ENCODE measurements at places on chromosomes 11 and 22. TPM values are rescaled to one million over a fixed set of nuclear protein-coding genes. Genes with fewer than 3 reads are reported as not detected.

DNA sequence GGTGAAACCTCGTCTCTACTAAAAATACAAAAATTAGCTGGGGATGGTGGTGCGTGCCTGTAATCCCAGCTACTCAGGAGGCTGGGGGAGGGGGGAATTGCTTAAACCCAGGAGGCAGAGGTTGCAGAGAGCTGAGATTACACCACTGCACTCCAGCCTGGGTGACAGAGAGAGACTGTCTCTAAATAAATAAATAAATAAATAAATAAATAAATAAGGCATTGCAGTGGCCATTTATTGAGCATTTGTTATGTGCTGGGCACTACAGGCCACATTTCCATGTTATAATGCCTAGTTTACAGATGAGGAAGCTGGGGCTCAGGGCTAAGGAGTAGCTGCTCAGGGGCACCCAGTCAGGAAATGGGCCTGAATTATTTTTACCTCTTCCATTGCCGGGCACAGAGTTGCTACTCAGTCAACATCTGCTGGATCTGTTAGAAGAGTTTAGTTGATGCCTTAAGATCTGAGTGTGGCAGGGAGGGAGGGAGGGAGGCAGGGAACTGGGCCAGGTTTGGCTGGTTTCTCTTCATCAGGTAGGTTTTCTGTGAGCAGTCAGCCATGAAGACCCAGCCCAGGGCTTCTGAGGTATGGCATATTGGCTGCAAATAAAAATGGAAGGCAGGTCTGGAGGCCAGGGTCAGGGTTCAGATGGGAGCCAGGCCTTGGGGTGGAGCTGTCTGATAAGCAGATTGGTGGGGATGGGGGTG is 5.6 kb downstream of the PVALB start:
- H3K4me1 ChIP-seq, result no peaks in the 10 kb centered on the region
- no peaks in the 10 kb centered on the region for H3K36me3 ChIP-seq
- H3K27ac ChIP-seq, result no peak overlapping the region

DNA sequence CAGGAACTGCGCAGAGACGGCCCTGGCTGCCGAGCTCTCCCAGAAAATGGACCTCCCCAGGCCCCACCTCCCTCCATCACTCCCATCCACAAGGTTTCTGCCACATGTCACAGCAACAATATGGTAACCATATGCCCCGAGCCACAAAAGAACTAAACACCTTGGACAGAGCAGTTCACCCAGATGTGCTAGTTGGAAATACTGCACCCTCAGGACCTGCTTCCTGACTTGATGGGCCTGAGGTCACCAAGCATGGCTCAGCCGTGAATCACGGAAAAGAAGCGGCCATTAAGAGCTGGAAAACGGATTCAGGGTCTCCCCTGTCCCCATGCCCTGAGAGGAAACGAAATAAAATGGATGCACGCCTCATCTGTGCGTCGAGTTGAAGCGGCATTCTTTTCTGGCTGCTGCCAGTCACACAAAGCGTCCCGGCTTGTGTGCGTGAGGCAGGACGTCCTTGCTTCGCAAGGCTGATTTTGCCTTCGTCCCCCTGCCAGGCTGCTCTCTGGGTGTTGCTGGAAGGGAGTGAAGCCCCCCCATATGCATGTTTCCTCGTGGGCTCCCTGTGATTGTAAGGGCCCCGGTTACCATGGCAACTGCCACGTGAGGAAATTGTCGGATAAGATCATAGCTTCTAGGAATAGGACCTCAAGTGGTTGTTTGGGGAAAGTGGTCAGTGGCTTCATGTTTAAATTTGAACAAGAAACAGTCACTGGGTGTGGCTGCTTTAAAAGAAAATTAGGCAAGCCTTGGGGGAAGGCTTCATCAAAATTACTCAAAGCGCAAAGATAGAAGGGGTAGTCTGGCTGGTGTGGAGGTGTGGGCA is 51.7 kb downstream of the FLI1 start:
- peaks cover 15% of the 10 kb centered on the region for H3K36me3 ChIP-seq
- no peak overlapping the region for H3K4me3 ChIP-seq
- peaks cover 94% of the 10 kb centered on the region for H3K4me1 ChIP-seq

GRCh38 chr11:74354036-74354435 is 42.6 kb upstream of the P4HA3 start:
- no peak for DNase-seq
- no peaks in the 10 kb centered on the region for H3K4me1 ChIP-seq
- peaks cover 26% of the 10 kb centered on the region for H3K36me3 ChIP-seq
- no peak overlapping the region for H3K4me3 ChIP-seq
- H3K27ac ChIP-seq, result no peak overlapping the region

- no peaks in the 10 kb centered on the region for H3K36me3 ChIP-seq
- no peak for DNase-seq
- no peaks in the 10 kb centered on the region for H3K4me1 ChIP-seq
- H3K27me3 ChIP-seq, result peaks cover 12% of the 10 kb centered on the region
Measured at GRCh38 chr11:84588131-84588829, 1038.9 kb downstream of the DLG2 start.

The TRIM48 gene
- polyA plus RNA-seq, result not detected

Measured in naive B cell (primary cell).